ENCODE measurements at places on chromosomes 1 and 21.
A peak's percentile ranks its signal among the peaks of the same experiment; 100 is the strongest.

DNA sequence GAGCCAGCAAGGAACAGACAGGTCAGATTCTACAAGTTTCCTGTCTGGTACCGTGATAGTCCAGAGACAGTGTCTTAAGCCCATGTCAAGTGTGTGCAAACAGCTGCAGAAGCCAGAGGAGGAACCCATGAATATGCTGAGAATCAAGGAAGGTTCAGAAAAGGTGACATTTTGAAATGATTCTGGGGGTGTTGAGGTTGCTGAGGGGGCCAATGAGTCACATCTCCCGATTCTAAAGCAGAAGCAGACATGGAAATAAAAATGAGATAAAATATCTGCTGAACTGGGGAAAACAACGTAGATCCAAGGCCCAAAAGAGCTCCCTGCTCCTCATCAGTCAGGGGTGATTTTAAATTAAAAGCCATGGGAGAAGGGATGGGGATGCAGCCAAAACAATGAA lies 15.8 kb upstream of the SYT6 start:
- no peak for DNase-seq

DNA sequence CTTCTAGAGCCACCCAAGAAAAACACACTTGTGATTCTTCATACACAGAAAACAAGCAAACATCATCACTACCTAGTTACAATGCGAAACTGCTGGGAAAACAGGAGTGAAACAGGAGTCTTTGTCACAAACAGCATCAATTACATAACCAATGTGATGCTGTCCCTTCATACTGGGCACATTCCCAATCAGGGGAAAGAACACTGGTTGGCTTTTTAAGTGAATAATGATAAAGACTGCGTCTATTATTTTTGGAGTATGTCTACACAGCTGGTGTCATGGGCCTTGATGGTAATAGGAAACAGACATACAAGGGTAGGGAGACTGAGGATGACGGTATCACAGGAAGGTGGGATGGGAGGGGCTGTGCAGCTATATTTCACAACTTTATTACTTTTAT lies 43.3 kb downstream of the SIPA1L2 start:
- no peak for DNase-seq

DNA sequence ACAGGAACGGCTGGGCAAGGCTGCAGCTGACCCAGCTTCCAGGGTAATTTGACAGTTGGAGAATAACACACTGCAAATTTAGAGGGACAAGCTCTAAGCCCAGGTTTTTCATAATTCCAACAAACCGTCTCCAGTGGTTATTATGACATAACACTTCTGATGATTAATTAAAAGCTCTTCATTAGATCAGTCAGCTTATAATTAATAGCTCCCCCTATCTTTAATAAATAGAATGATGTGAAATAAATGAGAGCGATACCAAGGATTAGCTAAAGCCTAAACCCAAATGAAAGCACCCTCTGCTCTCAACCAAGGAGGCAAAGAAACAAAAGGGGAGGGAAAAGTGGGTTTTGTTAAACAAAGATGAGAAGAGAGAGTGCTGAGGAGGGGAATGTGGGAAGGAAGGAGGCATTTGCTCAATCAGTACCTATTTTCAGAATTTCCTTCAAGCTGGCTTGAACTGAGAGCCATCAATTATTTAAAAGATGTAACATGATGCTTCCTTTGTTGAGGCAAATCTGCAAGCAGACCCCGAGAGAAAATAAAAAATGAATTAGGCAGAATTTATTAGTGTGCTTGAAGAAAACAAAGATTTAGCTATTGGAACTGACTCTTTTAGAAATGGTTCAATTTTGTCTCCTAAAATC lies 221.8 kb upstream of the ESRRG start:
- DNase-seq = no peak

GRCh38 chr1:109620401-109620791 lies 759 bp downstream of the AMPD2 start:
- no peak for DNase-seq

DNA sequence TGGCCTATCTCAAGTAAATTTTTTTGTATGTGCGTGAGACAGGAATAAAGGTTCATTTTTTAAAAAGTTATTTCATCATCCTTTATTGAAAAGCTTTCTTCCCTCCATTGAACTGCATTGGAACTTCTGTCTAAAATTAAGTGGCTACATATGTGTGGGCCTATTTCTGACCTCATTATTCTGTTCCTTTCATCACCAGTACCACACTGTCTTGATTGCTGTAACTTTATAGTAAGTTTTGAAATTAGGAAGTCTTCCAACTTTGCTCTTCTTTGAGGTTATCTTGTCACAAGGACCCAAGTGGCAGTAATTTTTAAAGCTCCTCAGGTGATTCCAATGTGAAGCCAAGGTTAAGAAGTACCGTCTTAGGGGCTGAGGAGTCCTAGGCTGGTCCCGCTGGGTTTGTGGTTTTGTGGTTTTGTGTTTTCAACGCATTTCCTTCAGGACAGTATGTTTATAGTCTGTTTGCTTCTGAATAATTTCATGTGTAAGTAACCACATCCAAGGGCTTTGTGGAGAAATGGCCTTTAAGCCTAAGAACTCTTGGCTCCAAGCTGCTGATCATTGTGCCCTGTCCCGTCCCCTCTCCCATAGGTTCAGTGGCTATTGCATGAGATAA lies 12.4 kb upstream of the SCAF4 start:
- peak; percentile 83 for DNase-seq

DNA sequence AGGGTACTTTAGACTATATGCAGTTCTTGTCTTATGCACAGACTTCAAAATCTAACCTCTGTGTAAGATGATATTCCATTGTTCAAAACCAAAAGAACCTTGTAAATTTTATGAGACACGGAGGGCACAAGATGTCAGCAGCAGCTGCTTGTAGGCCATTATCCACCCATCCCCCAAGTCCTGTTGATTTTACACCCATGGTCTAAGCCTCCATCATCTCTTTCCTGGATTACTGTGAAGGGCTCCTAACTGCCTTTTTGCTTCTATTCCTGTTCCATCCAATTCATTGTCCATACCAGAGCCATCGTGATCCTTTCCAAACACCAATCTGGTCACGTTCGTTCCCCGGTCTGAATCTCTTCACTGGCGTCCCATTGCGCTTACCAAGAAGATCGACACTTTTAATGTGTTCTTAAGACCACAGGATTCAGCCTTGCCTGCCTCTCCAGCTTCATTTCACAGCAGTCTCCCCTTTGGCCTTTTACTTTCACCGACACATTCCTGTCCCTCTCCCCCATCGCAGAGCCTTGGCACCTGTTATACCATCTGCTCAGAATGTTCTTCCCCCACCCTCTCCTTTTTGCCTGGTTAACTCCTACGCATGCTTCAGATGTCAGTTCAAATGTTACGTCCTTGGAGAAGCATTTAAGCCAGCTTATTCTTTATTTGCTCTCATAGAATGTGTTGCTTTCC lies 107.3 kb upstream of the POU3F1 start:
- DNase-seq = no peak

DNA sequence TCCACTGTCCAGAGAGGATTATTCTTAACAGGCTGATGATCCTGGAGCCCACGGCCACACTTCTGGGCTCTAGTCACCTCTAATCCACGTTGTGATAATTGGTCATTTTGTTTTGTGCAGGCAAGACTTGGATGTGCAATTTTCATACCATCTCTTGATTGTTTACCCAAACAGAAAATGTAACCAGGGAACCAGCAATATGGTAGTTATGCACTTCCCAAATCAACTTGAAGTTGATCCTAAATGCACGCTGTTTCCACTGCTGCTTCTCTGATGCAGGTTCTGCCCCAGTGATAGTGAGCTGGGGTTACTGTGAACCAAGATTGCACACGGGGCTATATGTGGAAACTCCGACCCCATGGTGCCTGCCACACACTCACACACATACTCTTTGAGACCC lies 14.7 kb upstream of the KCNJ15 start:
- peak; percentile 59 for DNase-seq

DNA sequence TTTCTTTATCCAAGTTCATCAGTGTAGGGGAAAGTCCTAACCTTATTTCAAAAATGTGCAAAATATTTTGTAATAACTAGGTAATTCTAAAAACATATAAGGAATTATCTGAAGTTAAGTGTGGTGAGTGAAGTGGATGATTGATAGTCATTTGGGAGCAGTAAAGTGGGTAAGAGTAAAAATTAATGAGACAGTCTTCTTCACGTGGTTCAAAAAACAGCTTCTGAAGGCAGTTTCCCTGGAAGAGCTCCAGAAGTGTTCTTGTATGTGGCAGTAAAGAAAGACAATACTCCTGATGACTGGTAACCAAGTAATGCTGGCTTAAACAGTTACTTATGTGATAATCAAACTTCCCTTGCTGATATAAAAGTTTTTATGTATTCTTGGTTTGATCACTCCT lies 50.3 kb downstream of the LEPR start:
- no peak for DNase-seq

DNA sequence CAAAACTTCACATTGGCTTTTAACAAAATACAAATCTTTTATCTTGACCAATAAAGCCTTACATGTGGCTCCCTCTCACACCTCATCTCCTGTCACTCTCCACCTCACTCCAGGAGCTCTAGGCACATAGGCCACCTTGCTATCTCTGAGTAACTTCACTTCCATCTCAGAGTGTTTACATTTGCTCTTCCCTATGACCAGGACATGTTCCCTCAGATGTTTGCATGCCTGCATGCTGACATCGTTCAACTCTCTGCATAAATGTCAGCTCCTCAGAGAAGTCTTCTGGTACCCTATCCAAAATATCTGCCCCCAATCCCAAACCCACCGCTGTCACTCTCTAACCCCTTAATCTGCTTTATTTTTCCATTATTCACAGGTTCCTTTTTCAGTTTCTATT lies 110.9 kb downstream of the TOMM20 start:
- no peak for DNase-seq

DNA sequence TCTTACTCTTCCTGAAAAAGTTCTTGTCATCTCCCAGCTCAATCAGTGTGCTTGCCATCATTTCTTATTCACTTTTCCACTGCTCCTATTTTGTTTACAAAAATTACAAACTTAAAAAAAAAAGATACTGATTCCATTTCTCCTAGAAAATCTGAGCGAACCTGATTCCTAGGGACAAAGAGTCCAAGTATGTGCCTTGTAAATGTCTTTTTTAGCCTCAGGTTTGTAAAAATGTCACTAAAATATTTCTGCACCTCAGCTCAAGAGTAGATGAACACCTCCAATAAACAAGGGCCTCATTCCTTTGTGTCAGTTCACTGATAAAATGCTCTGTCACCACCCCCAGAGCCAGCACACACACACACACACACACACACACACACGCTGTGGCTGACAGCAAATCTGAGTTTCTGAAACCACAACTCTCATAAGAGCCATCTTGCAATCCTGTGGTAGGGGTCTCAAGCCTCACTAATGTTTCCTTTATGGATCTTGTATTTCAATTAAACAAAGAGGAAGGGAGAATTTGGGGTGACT lies 299.2 kb downstream of the PBX1 start:
- DNase-seq = no peak

DNA sequence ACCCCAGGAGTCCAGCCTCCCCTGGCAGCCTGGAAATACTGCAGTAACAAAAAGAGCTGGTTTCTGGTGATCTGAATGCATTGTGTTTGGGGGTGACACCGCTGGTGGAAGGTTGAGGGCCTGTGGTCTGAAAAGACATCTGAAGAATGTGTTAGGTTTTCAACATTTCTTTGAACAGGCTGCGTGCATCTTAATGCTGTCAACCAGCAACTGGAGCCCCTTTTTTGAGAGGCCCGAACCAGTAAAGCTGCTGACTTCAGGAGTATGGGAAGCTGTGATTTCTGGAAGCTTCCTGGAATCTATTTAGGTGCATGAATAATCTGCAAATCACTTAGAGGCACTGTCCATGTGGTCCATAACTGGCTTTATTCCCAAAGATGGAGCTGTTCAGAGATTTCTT lies 17.0 kb downstream of the ATP5PO start:
- DNase-seq = no peak

- DNase-seq = peak; percentile 41
These were observed 8.1 kb downstream of the TDRD5 start for GRCh38 chr1:179599623-179600249.

DNA sequence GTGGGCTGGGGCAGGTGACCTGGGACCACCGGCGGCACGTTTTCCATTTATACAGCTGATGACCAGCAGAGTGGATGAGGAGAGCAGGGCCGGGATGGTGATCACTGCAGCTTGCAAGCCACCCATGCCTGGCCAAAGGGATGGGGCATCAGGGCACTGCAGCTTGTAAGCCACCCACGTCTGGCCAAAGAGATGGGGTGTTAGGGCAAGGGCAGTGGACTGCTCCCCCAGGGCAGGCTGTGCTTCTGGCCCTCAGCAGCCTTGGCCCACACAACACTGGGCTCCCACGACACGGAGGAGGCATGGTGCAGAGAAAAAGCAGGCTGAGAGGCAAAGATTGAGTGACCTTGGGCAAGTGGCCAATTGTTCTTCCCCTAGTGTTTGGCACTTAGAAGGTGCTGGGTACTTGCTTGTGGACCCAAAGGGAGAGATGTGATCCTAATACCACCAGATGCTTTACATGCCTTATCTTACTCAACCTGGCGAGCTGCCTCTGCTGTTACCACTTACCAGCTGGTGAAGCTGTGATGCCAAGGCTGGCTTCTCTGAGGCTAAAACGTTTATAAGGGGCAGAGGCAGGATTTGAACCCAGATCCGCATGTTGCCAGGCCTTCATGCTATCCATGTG lies 48.3 kb downstream of the TRIM62 start:
- no peak for DNase-seq

GRCh38 chr1:40344597-40344996 lies 27.5 kb upstream of the COL9A2 start:
- peak; percentile 91 for DNase-seq

DNA sequence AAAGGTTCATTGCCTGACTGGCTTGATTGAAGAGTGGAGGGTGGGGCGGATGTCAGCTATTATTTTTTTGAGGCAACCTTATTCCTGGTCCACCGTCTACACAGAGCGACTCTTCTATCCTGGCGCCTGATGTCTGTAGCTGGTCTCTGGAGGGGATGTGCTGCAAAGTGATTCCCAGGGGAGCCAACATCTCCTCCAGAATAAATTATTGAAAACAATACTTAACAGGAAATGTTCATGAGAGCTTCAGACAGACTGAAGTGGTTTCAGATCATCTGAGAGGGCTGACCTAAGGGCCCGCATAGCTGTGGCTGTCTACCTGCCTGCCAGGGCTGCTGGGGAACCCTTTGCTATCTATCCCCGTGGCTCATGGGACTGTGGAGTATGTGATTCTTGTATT lies 66.7 kb downstream of the TEX35 start:
- no peak for DNase-seq

GRCh38 chr1:210231846-210232510 lies 618 bp upstream of the SERTAD4 start:
- no peak for DNase-seq

- DNase-seq = no peak
These were observed 222.8 kb upstream of the ZRANB2 start for GRCh38 chr1:71303617-71304041.

Data from inflammatory macrophage (primary cell).